Muscle of arm (tissue), 14 donors: ENCODE measurements at places on chromosomes 1 and 21. TPM values are rescaled to one million over a fixed set of nuclear protein-coding genes. Genes with fewer than 3 reads are reported as not detected.

TSPAN1 gene
- 1.5 TPM for polyA plus RNA-seq

UTS2 gene
- not detected for polyA plus RNA-seq

FAM163A gene
- polyA plus RNA-seq: 0.27 TPM

SPRR2A gene
- not detected for polyA plus RNA-seq

PIGR gene
- 0.14 TPM for polyA plus RNA-seq

ESPN gene
- 0.76 TPM for polyA plus RNA-seq

METTL18 gene
- polyA plus RNA-seq: 8.8 TPM

SPRR2G gene
- polyA plus RNA-seq: not detected

FMO2 gene
- 1.3 TPM for polyA plus RNA-seq

CLEC20A gene
- not detected for polyA plus RNA-seq

HMCN1 gene
- polyA plus RNA-seq: 6.3 TPM

S100A3 gene
- not detected for polyA plus RNA-seq

FMO5 gene
- 2.2 TPM for polyA plus RNA-seq

GCSAML gene
- polyA plus RNA-seq: 0.11 TPM

STYXL2 gene
- 99.8 TPM for polyA plus RNA-seq

G0S2 gene
- 3.5 TPM for polyA plus RNA-seq

PHF13 gene
- polyA plus RNA-seq: 20.9 TPM

HPDL gene
- polyA plus RNA-seq: 1.2 TPM

LCA5L gene
- polyA plus RNA-seq: 3.6 TPM

HDAC1 gene
- polyA plus RNA-seq: 80.1 TPM

GIPC2 gene
- polyA plus RNA-seq: 1.2 TPM

TINAGL1 gene
- 25.6 TPM for polyA plus RNA-seq

FGR gene
- 1.8 TPM for polyA plus RNA-seq

ANXA9 gene
- 2.5 TPM for polyA plus RNA-seq

PDC gene
- polyA plus RNA-seq: 0.17 TPM

U2AF1 gene
- polyA plus RNA-seq: 4.9 TPM

CLIC6 gene
- polyA plus RNA-seq: not detected

FCRL6 gene
- polyA plus RNA-seq: 0.20 TPM

AMIGO1 gene
- polyA plus RNA-seq: 12.4 TPM
